Dermis microvascular lymphatic vessel endothelial cell (primary cell): ENCODE measurements at places on chromosomes 7 and 10. TPM values are rescaled to one million over a fixed set of nuclear protein-coding genes. Genes with fewer than 3 reads are reported as not detected.
A peak's percentile ranks its signal among the peaks of the same experiment; 100 is the strongest.

DNA sequence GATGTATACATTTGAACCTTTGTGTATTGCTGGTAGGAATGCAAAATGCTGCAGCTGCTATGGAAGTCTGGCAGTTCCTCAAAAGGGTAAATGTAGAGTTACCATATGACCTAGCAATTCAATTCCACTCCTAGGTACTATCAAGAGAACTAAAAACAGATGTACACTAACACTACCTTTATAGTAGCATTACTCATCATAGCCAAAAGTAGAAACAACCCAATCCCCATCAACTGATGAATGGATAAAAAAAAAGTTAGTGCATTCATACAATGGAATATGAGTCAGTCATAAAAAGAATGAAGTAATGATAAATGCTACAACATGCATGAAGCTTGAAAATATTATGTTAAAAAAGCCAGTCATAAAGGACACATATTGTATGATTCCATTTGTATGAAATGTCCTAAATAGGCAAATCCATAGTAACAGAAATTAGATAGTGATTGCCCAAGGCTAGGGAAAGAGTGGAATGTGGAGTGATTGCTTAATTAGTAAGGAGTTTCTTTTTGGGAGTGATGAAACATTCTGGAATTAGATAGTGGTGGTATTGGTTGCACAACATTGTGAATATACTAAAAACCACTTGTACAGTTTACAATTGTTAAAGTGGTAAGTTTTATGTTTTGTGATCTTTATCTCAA lies 96.4 kb upstream of the AOAH start:
- DNase-seq, result no peak

- DNase-seq, result no peak
These were observed 36.3 kb downstream of the NRG3 start for GRCh38 chr10:81911328-81911727.

DNA sequence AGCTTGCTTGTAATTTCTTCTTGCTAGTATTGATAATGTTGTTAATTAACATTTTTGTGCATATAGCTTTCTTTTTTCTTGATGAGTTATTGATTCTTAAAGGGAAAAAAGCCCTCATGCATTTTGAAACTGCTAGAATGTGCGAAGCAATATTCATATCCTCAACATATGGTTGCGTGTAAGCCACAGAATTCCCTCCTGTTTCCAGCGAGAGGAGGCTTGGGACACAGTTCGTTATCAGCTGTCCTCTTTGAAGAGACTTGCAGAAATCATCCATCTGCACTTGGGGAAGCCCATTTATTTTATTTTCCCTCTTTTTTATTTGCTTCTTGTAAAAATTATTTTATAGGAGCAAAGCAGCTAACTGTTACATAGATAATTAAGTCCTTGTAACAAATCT lies 398.0 kb downstream of the ADRA2A start:
- DNase-seq, result no peak

DNA sequence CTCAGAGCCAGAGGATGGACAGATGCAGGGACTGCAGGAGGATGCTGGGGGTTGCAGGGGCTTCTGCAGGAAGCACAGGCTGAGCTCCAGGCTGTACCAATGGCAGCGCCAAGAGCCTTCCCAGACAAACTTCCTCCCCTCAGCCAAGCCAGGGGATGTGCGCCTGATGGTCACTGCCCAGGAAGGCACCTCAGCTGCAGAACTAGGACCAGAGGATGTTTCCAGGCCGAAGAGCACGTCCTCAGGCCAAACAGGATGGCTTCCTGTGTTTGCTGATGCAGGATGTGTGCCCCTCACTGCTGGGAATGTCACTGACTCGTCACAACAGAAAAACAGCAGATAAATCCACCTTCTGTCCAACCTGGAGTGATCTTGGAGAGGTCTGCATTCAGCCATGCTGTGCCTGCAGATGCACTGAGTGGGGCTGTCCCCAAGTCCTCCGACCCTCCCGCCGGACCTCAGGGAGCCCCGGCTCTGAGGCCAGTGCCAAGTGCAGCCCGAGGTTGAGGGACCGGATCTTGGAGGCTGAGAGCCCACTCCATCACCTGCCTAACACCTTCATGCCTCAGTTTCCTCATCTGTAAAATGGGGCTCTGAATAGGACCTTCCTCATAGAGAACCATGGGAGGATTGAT lies 152.5 kb upstream of the CHST15 start:
- DNase-seq, result peak; percentile 89

- DNase-seq, result no peak
These were observed 39.1 kb downstream of the MINDY3 start for GRCh38 chr10:15821046-15821683.

DNA sequence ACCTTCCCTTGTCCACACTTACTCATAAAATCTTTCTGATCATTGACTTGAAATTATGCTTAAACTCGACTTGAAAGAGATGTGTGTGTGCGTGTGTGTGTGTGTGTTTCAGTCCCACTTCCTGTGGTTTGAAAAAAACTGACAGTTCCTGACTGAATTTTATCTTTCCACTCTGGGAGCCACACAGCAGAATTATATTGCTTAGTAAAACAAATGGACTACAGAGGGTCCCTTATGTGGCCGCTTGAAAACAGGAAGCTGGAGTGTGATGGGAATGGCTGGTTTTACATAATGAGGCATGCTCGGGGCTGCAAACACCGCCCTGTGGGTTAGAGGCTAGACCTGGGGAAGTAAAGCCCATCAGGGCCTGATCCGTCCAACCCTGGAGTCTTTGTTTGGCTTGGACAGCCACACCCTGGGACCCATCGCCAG lies 54.8 kb downstream of the LYZL1 start:
- peak; percentile 63 for DNase-seq

DNA sequence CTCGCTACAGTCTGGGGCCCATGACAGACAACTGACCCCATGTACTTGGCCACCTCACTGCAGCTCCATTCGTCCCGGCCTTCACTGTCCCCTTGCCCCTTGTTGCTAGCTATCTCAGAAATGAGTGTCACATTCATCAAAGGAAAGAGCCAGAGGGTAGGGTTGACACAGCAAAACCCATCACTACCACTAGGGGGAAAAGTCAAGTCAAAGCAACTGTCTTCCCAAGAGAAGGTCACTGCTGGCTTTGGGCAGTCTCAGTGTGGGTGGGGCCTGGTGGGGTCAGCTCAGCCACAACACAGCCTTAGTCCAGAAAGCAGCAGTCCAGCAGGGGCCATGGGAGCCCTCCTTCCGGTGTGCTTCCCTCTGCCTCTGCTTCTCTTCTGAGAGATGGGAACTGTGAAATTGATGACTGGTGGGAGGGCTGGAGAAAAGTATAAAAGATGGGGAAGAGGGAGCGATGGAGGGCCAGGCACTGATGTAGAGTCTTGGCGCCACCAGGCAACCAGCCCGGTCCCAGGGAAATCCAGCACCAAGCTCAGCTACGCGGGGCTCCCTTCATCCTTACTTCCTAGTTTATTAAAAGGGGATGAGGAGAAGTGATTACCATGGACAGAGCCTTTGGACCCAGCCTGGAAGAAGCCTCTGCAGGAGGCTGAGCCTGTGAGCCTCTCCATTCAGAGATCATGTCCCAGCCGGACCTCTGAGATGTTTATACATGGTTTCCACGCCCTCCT lies 58.0 kb downstream of the PLXNA4 start:
- DNase-seq, result peak; percentile 22

GRCh38 chr10:98971464-98971863 lies 264.2 kb downstream of the HPSE2 start:
- DNase-seq, result no peak

GRCh38 chr7:99390941-99391602 lies 16.5 kb downstream of the ARPC1B start:
- DNase-seq, result no peak

GRCh38 chr7:100799037-100799896 lies 28.1 kb downstream of the EPHB4 start:
- DNase-seq, result peak; percentile 68

- DNase-seq, result no peak
These were observed 103.5 kb downstream of the LHFPL3 start for GRCh38 chr7:104431930-104432329.

DNA sequence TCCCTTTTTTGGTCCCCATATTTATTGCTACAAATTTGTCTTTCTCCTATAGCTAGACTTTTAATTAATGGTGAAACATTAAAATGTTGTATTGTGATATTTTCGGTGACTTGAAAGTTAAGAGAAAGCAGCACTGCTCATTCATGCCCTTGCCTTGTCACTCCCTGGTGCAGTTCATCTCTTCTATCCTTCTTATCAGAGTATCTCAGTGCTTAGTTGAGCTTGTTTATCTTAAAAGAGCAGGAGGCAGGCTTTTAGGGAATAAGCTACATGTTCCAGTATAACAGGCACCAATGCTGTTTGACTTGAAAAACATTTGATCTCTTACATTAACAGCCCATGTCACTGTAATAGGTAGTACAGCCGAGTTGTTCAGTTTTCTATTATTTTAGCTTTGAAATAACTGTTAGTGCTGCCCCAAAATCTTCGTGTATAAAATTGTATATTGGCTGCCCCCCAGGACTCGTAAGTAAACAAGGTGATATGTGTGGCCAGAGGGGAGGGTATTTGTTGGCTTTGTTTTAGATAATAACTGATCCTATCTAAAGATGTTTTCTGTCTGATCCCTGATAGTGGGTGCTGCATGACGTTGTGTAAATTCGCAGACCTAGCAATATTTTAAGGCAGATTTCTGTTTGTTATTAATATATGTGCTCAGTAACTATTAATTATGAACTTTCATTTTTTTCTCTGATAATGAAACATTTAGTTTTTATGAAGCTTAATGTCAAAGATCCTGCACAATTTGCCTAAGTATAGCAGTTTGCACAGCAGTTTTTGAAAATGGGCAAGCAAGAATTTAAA lies 96.5 kb downstream of the BTRC start:
- DNase-seq, result no peak

- peak; percentile 67 for DNase-seq
These were observed 85.6 kb upstream of the CAPZA2 start for GRCh38 chr7:116776610-116777289.

GRCh38 chr10:6458814-6459213 lies 121.3 kb downstream of the PRKCQ start:
- no peak for DNase-seq

DNA sequence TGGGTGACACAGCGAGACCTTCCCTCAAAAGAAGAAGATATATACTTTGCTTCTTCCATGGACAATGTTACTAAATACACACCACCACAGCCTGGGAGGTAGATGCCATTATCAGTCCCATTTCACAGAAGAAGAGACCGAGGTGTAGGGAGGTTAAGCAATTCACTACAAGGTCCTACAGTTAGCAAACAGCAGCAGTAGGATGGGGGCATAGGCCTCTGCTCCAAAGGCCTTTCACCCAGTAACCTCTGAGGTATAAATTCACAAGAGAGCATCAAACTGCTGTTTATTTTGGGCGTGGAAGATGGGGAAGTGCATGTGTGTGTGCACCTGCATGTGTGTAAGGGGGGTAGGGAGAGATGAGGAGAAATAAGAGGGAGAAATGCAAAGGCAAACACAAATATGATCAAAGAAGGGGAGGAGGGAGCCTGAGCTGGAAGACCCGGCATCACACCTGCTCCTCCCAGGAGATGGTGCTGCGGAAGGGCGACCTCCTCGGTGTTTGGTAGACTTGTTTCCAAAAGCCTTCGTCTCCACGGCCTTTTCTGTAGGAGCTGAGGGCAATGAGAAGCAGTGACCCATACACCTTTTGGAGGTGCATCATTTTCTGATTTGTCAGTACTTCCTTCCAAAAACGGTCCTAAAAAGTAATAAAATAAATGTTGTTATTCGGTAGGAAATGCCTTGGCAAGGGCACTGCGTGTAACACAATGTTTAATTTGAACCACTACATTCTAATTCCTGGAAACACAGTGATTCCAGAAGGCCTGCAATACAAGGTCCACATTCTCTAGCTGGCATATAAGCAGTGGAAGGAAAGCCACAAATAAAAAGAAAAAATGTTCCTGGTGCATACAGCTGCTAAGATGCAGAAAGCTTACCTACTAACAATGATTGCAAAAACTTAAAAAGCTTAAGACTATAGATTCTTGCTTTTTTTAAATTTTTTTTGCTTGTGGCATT lies 25.9 kb upstream of the ACSL5 start:
- no peak for DNase-seq

GRCh38 chr7:27071622-27072390 lies 24.0 kb downstream of the HOXA1 start:
- DNase-seq, result no peak

GRCh38 chr10:122699796-122700455 lies at the start of gene C10orf120:
C10orf120 (minus strand) TSS chr10:122699846; CDS start chr10:122699790, 56 bp downstream.
- DNase-seq, result no peak

DNA sequence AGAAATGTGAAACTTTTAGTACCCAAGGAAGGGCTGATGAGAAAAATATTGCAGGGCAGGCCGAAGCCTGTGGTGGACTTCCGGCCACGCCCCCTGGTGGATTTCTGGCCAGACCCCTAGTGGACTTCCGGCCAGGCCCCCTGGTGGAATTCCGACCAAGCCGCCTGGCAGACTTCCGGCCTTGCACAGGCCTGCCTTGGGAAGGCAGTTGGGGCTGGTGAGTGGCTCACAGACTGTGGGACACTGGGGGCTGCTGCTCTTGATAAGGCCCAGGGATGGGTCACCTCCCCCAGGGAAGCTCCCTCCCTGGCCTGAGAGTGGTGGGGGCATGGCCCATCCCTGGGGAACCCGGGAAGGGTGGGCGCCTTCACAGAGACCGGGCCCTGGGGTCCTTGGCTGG lies 116.4 kb upstream of the MKI67 start:
- DNase-seq, result no peak

DNA sequence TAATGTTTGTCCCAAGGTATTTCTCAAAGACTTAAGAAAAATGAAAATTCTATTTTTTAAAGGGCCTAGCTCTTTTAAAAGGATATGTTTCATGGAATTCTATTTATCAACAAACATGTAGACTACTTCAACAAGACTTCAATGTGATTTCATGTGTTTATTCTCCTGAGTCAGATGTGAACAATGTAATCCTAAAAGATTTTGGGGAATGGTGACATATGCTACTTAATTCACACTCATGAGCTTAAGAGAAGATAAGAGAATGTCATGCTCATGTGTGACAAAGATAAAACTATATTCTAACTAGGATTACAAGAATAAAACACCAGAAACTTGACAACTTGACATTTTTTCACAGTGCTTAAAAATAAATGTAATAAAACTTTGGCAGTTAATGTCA lies 127.5 kb downstream of the TES start:
- no peak for DNase-seq

GRCh38 chr7:114502454-114503254 lies 88.0 kb downstream of the FOXP2 start:
- peak; percentile 66 for DNase-seq

HPSE2 gene
- total RNA-seq, result under 0.01 TPM in 1 of 2 replicates, not detected in the other

AKR1D1 gene
- total RNA-seq, result not detected in 2 replicates

FKBP9 gene
- total RNA-seq, result 103 and 158 TPM in 2 replicates

CCDC172 gene
- total RNA-seq, result not detected in 2 replicates

IL6 gene
- 0.25 and 0.39 TPM in 2 replicates for total RNA-seq
